Anterior cingulate cortex (tissue), 58 donors: ENCODE measurements at places on chromosomes 2 and 18.

- DNase-seq: no peak
Observed at GRCh38 chr18:35983818-35984217, 11.3 kb downstream of the RMP24 start.

GRCh38 chr2:197795277-197795676 lies 9.1 kb upstream of the PLCL1 start:
- DNase-seq: no peak

- no peak for DNase-seq
Observed at GRCh38 chr2:136255127-136255526, 137.2 kb upstream of the CXCR4 start.

- DNase-seq: no peak
Observed at GRCh38 chr2:165792104-165792454, 2.0 kb downstream of the GALNT3 start.

GRCh38 chr2:157302492-157303099 lies 23.0 kb downstream of the ERMN start:
- DNase-seq: no peak

- DNase-seq: no peak
Observed at GRCh38 chr2:68246396-68246795, 5.9 kb downstream of the PPP3R1 start.

DNA sequence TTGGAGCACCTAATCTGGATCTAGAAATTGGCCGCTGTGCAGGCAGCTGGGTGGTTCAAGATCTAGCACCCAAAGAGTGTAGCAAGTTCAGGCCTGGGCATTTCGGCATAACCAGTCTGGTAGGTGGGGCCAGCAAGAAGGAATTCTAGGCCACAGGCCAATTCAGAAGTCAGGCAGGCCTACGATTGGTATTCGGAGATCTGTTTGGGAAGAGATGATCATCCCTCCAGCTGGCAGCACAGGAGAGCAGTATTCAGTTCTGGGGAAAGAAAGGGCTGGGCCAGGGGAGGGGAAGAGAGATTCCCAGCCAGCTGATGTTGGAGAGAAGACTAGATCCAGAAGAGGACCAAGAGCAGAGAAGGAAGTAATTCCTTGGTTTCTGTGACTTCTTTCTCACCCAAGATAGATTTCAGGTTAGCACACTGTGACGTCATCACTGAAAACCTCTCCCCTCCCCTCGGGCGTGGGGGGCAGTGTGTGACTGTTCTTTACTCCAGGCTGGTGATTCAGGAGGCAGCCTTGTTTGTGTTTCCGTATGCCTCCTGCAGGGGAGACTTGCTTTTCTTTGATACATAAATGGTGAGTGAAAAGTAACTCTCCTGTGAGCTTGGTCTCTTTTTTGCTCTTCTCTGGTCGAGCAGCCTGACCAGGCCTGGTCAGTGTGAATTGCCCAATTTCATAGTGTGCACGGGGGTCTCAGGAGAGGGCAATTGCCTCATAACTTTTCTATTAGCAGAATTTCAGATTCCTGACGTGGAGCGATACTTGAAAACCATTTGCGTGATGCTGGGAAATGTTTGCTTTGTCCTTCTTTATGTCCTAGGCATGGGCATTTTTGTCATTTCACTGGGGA lies 61.1 kb downstream of the MEIS1 start:
- DNase-seq: no peak

GRCh38 chr2:8666581-8666980 lies 15.3 kb upstream of the ID2 start:
- DNase-seq: no peak

- DNase-seq: no peak
Observed at GRCh38 chr2:240125742-240126141, 10.4 kb downstream of the COPS9 start.

DNA sequence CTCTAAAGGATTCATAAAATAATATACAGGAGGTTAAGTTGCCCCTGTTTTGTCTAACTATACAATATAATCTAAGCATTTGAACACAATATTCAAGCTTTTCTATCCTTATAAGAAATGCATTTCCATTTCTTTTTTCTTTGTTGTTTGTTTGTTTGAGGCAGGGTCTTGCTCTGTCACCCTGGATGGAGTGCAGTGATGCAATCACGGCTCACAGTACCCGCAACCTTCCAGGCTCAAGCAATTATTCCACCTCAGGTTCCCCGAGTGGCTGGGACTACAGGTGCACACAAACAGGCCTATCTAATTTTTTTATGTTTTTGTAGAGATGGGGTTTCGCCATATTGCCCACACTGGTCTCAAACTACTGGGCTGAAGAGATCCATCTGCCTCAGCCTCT lies 307.8 kb downstream of the ZNF804A start:
- DNase-seq: no peak

- no peak for DNase-seq
Observed at GRCh38 chr2:236366049-236366387, 101.8 kb upstream of the ASB18 start.

DNA sequence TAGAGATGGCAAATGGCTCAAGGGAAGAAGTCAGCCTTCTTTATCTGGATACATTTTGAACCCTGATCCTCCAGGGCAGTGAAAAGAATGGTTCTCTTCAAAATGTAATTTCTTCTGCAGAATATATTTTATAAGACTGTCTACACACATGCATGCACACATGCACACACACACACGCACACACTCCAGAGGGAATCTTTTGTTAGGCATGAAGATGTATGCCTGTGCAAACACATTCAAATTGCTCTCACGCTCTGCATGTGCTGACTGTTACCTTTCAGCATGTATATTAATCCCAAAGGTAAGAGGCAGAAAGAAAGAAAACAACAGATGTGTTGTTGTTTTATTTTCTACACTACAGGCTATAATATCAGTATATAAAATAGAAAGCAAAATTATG lies 43.2 kb downstream of the SLC5A7 start:
- DNase-seq: no peak
